ENCODE measurements at places on chromosomes 6 and 20.

- DNase-seq: no peak
Observed at GRCh38 chr6:133083248-133083967, 157.7 kb upstream of the EYA4 start.

- DNase-seq: no peak
Observed at GRCh38 chr6:152595499-152595898, 41.7 kb downstream of the SYNE1 start.

DNA sequence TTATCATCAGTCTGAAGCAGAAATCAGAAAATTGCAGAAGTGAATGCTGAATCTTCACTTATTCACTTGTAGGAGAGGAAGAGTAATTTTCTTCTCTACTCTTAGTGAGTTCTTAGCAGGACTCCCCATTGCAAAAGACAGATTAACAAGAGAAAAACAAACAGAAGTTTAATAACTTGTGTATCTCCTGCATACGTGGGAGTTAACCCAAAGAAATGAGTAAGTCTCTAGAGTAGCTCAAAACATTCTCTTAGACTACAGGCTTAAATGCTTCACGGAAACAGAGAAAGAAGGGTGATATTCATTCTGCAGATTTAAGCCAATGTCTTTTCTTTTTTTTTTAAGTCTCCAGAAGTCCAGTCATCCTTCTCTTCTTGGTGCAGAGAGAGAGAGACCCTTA lies 97.9 kb upstream of the TMEM181 start:
- no peak for DNase-seq

GRCh38 chr20:24721891-24722568 lies 227.0 kb upstream of the CST7 start:
- DNase-seq: no peak

DNA sequence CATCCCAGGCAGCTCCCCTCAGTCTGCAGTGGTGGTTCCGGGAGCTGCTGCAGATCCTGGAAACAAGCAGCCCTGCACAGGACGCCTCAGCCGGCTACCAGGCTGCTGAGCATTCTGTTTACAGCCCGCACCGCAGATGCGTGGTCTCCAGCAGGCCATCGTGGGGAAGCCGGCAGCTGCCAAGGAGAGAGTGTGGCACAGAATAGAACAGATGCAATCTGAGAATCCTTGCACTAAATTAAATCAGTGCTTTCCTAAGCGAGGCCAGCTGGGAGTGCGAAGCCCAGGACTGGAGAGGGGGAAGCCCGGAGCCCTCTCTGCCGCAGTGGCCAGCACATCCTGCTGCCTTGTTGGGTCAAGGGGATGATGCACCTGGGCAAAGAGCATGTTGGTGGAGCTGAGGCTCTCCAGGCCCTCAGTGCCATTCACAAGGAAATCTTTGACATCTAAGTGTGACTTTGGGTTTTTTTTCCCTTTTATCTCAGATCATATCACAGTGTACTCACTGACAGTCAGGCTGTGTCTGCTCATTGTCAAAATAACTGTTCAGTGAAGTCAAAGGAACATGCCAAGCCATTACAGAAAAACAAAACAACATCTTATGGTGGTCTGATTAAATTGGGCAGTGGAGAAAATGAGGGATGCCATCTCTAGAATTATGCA lies 118.1 kb downstream of the SYNDIG1 start:
- no peak for DNase-seq

GRCh38 chr6:56692523-56693245 lies 50.0 kb upstream of the DST start:
- DNase-seq: no peak

DNA sequence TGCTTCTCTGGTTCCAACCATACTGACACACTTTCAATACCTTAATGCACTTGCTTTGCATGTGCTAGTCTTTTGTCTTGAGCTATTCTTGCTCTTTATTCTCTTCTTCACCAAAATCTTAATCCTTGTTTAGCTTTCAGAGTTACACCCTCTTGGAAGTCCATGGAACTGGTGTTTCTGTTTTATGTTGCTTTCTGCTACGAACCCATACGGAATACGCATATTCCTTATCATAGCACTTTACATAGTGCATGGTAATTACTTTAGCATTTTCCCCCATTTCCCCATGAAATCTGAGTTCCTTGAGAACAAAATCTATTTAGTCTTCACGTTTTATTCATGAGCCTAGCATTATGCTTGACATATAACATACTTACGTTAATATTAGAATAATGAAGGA lies 270.9 kb downstream of the NKAIN2 start:
- DNase-seq: no peak

DNA sequence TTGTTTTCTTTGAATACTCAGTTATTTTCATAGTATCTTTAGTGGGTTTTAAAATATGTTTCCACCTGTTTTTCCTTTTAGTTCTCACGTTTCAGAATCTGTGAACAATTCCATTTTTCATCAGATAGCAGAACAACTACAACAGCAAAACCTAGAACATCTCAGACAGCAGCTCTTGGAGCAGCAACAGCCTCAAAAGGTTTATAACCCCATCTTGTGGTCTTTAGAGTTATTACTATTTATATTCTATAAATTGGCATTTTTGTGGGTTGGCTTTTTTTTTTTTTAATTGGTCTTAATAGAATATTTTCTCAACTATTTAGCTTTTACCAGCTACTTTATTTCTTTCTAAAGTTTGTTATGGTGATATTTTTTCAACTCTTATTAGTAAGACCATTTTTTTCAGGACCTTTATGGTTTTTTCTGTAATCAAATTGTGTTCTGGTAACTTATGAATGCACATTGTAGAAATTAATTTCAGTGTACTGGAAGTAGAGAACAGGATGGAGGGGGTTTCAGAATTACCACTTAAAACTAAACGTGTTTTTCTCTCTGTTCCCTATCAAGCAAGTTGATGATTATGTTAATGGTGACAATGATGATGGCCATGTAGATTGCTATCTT lies 72.2 kb downstream of the SCAF8 start:
- no peak for DNase-seq

DNA sequence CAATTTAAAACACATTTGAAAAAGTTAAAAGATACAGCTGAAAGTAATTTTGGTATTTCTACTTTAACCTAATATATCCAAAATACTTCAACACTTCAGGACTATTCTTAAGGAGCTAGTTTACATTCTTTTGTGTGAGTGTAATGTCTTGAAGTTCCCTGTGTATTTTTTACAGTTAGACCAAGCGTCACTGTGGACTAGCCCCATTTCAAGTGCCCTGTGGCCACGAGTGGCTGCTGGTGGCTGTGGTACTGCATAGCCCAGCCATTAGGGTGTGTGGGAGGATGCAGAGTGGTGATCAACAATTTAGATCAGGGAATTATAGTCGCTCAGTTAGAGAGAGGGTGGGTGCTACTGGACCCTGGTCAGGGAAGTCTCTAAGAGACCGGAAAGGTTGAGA lies 869 bp upstream of the CST5 start:
- no peak for DNase-seq

DNA sequence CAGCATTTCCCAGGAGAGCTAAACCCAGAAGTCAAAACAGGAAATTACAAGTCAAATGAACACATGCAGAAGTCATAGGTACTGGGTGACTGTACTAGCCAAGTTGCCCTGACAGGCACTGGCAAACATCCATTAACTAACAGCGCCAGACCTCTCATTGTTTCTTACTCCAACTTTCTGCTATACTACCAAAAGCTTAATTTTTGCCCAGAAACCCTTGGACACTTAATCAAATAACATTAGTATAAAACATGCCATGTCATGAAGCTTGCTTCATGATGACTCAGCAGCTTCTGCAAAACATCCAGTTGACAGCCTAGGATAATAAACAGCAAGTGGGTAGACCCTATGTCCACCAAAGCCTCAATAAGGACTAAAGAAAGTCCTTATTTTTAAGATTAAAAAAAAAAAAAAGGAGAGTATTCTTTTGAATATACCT lies 3.5 kb downstream of the NUP153 start:
- DNase-seq: no peak

- DNase-seq: no peak
Observed at GRCh38 chr20:52978851-52979250, 6.7 kb downstream of the TSHZ2 start.

GRCh38 chr20:361561-361960 lies 14.7 kb downstream of the NRSN2 start:
- DNase-seq: no peak

DNA sequence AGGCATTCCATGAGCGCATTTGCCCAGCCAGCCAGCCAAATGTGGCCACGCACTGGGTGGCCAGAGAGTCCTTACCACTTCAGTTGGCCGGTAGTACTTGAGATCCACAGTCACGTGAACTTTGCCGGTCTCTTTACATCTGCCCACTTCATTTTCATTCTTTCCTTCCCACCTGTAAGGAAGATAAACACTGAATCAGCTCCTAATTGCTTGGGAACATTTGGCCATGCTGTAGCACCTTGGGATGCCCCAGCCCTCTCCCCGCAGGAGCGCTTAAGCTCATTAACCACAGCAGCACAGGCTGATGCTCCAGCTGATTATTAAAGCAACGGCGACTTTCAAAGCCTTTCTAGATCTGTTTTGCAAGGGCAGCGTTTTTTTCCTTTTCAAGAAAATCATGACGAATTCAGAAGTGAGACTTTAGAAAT lies 116.6 kb downstream of the FOXC1 start:
- DNase-seq: peak; percentile 16

GRCh38 chr6:114068771-114069170 lies 97.8 kb upstream of the HDAC2 start:
- DNase-seq: no peak

GRCh38 chr6:27414996-27415395 lies 26.4 kb downstream of the ZNF391 start:
- DNase-seq: no peak

GRCh38 chr20:49675368-49676151 lies 38.1 kb downstream of the B4GALT5 start:
- DNase-seq: no peak
